ENCODE measurements at places on chromosomes 5 and 9. TPM values are rescaled to one million over a fixed set of nuclear protein-coding genes. Genes with fewer than 3 reads are reported as not detected.
A peak's percentile ranks its signal among the peaks of the same experiment; 100 is the strongest.

GRCh38 chr5:168989731-168990505, 311.0 kb downstream of the SLIT3 start:
- peak; percentile 52 for DNase-seq

Gene RANBP17
- 18.0 TPM for total RNA-seq

DNA sequence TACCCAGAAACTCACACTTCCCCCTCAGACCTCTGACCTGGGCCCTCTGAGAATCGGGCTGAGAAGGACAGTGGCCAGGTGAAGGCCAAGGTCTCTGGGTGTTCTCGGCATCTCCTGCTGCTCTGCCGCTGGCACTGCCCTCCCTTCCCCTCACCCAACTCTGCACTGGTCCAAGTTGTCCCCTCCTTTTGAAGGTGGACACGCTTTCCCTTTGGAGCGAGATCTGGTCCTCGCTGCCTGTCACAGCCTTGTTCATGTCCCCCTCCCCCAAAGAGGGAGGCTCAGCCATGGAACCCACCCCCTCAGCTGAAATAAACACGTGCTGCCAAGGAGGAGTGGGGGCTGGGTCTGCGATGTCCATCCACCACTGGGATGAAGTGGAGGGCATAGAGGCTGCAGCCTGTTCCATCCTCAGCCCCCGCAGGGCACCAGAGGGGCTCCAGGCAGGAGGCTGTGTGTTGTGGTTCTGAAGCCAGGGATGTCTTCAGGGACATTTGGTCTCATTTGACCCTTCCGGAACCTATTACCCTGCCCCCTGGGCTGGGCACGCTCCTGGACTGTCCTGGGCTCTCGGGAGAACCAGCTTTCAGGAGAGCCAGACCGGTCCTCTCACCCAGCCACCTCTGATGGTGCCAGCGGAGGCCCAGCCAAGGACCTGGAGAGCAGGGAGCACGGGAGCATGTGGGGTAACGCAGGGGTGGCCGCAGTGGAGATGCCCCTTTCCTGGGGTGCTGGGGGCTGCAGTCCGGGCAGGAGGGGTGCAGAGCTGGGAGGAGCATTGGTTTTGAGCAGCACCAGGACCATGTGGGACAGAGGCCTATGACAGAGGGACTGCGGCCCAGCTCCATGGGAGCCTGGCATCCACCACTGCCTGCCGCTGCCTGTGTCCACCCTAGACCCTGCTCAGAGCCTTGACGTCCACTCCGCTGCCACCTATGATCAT, 4.7 kb upstream of the LCN2 start:
- no peak for DNase-seq

GRCh38 chr5:88808153-88808552, 74.8 kb downstream of the MEF2C start:
- DNase-seq, result peak; percentile 41

Gene C9orf50
- total RNA-seq, result not detected

- DNase-seq, result no peak
These were observed 54.1 kb downstream of the ABLIM3 start for GRCh38 chr5:149195337-149195887.

DNA sequence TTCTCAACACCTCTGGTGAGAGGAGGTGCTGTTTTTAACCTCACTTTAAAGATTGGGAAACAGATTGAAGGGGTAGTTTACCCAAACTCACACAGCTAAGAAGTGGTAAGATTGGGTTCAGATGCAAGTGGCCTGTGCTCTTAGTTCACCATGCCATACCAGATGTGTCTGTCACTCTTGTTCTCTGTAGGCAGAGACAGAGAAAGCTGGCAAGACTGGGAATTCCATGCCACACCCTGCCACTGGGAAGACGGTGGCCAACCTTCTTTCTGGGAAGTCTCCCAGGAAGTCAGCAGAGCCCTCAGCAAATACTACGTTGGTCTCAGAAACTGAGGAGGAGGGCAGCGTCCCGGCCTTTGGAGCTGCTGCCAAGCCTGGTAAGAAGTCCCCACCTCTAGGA, 11.0 kb downstream of the TCOF1 start:
- DNase-seq, result no peak

Gene ASS1
- 3.7 TPM for total RNA-seq

DNA sequence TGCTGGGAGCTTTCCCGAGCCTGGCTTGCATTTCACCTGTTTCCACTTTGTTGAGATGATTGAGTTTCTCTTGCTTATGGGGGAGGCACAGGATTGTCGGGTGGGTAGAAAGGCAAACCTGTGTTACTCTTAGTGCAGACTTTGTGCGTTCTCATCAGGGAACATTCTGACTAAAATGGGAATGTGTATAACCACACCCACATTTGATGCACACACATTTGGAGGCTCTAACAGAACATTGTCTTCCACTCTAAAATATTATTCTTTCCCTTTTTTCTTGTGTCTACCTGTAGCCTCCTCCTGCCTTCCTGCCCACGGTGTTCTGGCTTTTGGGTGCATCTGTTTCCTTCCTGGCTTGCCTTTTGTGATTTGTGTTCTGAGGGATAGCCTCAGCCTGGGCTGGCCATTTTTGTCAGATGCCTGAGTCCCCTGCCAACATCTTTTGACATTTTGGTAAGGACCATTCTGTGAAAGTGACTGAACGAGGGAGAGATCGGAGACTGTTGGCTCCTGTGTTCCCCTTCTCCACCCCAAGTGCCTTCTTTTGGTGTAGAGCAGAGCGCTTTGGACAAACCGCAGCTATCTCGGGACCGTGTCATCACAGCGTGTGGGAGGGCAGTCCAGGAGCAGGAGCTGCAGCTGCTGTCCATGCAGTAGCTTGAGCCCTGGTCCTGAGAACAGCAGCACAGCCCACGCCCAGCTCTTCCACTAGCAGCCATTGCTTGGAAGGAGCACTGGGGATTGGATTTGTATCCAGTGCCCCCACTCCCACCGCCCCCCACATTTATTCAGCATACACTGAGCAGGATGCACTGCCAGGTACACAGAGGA, 101.4 kb downstream of the ARHGAP26 start:
- no peak for DNase-seq

Gene C5orf34
- total RNA-seq, result 14.5 TPM

DNA sequence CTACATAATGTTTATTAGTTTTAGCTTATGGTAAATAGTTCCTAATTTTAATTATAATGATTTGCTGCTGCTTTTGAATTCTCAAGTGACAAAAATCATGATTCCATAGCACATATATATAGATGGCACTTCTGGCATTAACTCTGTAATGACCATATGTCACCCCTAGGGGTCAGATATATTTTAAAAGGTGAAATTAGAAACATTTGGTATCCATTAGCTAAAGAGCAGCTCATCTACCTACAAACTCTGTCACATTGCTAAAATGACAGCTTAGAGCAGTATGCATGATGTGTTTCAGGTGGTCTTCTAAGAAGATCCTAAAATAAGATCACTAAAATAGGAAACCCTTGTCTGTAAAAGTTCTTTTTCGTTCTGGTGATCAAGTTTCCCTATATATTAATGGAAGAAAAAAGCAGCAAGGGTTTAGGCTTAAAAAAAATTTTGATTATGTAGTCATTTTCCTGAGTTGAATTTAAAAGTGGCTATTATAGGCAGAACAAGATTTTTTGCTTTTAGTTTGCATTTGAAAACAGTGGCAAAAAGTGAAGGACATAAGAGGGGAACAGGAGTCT, 157.7 kb upstream of the POU5F2 start:
- DNase-seq, result peak; percentile 55

Gene ANKRD31
- 0.69 TPM for total RNA-seq

- DNase-seq, result no peak
These were observed 2.8 kb upstream of the ADAMTS12 start for GRCh38 chr5:33894566-33894965.

DNA sequence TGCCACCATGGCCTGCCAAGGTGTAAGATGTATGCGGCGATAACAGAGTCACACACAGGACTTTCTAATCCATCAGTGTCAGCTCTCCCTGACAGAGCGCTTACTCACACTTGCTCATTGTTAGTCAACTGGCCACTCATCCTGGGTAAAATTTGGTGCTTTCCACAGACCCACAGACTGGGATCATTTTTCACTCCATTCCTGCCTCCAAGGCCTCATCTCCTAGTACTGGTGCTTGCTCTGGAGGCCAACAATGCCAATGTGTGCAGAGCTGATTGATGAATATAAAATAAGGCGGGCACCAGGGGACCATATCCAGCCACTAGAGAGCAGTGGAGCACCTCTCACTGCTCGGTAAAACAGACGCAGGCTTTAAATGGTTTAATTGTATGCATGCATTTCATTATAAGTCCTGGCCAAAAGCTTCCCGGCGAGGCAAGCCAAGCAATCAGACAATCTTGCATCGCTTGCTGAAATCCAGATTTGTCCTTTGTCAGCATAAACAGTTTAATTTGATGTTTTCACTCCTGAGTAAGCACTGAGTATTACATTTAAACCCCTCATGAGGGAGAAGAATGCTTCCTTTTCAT, 22.3 kb downstream of the PSMB7 start:
- peak; percentile 83 for DNase-seq

DNA sequence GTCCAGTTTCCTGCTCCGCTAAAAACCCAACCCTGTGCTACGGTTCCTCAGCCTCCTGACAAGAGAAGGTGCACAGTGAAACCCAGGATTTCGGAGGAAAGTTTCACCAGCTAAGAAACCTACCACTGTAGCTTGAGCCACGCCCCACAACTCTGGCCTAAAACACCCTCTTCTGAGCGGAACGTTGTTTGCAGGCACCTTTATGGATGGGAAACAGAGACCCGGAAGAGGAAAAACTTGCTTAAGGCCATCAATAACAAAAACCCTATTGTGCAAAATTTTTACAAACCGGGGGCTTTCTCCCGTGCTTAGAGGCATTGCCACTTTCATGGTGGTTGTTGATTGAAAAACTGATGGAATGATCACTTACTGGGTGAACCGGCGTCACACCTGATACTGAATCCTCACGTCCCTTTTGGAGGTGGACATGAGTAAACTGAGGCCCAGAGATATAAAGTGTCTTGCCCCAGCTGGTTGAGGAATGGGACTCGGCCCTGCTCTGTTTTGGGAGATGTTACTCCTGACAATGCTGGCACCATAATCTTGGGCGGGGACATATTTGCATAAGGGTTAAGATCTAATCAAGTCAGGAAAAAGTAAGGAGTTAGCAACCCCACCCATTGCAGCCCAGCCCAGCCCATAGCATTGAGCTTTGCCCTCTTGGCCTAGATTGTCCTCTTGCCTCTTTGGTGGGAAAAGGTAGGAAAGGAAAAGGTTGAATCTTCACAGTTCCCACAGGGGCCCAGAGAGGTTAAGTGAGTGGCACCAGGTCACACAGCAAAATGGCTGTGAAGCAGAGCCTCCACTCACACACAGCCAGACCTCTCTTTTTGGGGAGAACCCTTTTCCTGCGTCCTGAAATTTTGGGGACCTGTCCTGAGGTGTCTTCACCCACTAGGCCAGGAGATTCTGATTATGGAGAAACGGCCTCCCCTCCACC, 23.2 kb upstream of the PTGS1 start:
- DNase-seq, result peak; percentile 36
